ENCODE measurements at places on chromosomes 5 and 9. TPM values are rescaled to one million over a fixed set of nuclear protein-coding genes. Genes with fewer than 3 reads are reported as not detected.

The TMEM232 gene
- 5.1 TPM for total RNA-seq

The PCDHGB2 gene
- 2.6 TPM for total RNA-seq

The HAVCR1 gene
- total RNA-seq, result 0.31 TPM

The LRRTM2 gene
- total RNA-seq, result 0.38 TPM

The BRIX1 gene
- total RNA-seq, result 15.8 TPM

The COL23A1 gene
- 0.52 TPM for total RNA-seq

The CARTPT gene
- total RNA-seq, result not detected

The SPATA31D3 gene
- not detected for total RNA-seq

The ATG12 gene
- total RNA-seq, result 31.5 TPM
